Activated T-helper 1 cell treated with anti-CD3 and anti-CD28 coated beads, Interleukin-2, amount 50 U/mL, for 16 hours (primary cell): ENCODE measurements at places on chromosomes 7 and 10.

DNA sequence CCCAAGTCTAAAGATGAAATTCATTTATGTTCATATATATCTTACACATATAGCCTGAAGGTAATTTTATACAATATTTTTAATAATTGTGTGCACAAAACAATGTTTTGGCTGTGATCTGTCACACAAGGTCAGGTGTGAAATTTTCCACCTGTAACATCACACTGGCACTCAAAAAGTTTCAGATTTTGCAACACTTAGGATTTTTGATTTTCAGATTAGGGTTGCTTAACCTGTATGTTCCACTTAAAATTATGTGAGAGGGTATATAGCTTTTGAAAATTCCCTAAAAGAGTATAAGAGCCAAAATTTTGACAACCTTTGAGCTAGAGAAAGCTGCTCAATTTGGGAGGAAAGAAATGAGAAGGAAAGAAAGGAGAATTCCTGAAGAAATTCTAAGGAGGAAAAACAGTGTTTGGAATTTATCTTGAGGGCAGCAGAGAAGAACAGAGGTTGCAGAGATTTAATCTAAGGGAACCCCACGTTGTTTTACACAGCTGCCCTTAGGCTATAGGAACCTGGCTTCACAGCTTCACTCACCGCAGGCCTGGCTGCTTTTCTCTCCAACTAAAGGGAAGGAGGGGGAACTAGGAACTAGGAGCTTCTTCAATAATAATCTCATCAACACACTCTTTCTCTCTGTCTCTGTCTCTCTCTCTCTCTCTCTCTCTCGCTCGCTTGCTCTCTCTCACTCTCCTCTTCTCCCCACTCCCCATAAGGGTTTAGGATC is 8.5 kb downstream of the VOPP1 start:
- no peak for DNase-seq

- DNase-seq: no peak
Measured at GRCh38 chr7:76353744-76354143, 5.0 kb downstream of the YWHAG start.

DNA sequence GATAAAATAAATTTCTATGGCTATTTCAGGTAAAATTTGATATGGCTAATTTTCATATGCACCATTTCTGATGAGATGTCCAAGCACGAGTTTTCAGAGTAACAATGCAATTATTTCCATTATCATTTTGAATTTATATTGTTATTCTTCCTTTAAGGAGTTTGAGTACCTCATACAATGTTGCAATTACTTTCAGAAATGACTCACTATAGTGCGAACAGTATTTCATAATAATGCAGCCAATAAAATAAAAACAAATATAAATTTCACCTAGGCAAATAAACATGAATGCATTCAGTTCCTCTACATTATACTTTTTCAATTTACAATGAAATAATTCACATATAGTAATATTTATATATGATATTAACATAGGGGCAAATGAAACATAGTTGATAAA is 78.8 kb upstream of the LRRN3 start:
- DNase-seq: no peak

- DNase-seq: no peak
Measured at GRCh38 chr10:111211706-111212105, 134.9 kb downstream of the ADRA2A start.

- no peak for DNase-seq
Measured at GRCh38 chr10:71462062-71462935, 65.6 kb downstream of the CDH23 start.

DNA sequence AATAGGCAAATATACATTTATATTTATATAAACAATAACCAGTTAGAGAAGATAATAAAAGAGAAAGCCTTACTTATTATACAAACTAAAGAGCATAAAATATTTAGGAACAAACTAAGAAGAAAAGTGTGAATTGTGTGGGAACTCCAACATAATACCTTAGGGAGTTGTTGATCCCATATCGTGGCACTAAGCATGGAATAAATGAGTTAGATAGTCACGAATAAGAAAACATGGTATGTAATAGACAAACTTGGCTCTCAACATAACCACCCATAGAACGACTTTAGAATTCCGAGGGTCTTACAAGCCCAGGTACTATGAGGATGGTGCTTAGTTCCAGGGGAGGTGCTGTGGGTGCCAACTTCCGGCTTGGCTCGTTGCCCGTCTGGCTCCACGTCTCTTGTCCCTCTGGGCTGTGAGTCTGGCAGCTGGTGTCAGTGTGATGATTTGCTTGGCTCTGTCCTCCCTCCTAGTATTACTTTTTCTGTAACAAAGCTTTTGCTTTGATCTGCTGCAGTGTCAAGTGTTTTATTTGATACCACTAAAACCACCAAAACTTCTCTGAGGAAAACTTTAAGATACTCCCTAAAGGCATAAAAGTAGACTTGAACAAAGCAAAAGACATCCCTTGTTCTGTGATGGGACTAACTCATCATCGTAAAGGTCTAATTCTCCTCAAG is 9.5 kb upstream of the RBM20 start:
- DNase-seq: no peak

DNA sequence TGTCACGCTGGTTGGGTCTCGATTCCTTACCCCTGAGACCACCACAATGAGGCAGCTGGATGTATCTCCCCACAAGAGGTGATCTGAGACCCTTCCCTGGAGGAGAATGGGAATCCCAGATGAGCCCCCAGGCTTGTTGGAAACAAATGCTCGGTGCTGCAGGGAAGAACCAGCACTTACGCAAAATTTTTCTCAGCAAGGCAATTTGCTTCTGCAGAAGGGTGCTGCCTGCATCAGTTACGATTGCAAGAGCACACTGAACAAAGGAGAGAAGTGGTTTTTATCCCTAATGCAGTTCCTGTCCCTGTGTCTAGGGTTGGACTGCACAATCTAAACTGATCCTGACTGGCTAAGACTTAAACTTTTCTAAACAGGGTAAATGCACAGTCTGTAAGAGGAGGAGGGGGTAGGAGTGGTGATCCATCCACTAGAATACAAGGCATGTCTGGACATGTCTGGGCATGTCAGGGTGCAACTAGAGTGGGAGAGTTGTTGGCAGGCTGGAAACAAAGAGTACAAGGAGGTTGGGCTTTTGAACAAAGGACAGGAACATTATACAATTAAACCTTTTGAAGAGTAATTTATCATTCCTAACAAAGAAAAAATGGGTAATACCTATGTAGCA is 114.9 kb upstream of the FAM3C start:
- no peak for DNase-seq

DNA sequence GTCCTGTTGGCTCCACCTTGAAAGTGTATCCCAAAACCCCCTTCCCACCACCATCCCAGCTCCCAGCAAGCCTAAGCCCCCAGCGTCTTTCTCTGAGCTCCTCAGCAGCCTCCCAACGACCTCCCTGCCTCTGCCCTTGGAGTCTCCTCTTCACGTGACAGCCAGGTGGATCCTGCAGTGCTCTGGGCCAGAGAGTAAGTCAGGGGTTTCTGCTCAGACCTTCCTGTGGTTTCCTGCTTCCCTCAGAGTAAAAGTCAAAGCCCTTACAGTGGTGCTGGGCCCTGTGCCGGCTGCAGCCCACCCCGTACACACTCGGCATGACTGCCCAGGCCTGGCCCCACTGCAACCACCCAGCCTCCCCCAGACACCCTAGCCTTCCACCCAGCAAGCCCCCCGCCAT is 51.9 kb downstream of the OAT start:
- no peak for DNase-seq

GRCh38 chr7:7242899-7243298 is 60.6 kb downstream of the C1GALT1 start:
- DNase-seq: no peak
